ENCODE measurements at places on chromosomes 11 and 22.

DNA sequence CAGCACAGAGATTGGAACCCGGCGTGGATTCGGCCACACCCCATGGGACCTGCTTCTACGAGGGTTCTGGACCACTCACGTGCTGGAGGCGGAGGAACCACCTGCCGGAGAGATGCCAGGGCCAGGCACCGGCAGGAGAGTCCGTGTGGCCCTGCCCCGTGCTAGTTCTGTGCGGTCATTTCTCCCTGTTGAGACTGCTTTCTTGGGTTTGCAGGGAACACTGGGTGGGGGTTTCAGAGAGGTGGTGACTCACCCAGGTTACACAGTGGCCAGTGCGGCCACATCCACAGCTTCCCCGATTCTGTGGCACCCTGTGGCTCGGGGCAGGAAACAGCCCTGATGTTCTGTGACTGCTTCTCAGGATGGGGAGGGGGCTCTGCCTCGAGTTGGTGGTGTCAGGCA lies 3.6 kb upstream of the PHLDA2 start:
- DNase-seq: no peak

GRCh38 chr11:32884770-32885384 lies 7.7 kb upstream of the QSER1 start:
- DNase-seq: no peak

- DNase-seq: no peak
These were observed 7.0 kb upstream of the TM7SF2 start for GRCh38 chr11:65104628-65105027.

- no peak for DNase-seq
These were observed 2.9 kb upstream of the HMBS start for GRCh38 chr11:119081682-119082260.

GRCh38 chr11:6681949-6682348 lies 1.2 kb downstream of the MRPL17 start:
- no peak for DNase-seq

- no peak for DNase-seq
These were observed 36.3 kb upstream of the SORL1 start for GRCh38 chr11:121415856-121416255.

DNA sequence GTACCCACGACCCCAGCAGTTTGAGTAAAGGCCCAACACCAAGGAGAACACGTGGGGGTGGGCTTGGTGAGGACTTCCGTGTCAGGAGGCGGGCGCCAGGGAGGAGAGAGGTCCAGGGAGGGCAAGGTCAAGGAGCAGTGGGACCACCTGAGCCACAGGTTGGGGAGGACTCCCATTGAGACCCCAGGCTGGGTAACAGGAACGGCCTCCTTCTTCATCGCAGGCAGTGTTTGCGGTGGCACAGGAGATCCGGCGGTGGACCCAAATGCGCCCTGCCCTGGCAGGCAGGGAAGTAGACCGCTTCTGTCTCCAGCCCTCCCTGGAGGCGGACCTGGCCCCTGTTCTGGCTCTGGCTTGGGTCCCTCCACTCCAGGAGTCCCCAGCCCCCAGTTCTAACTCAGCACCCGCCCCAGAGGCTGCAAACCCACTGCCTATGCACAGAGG lies 5.9 kb upstream of the TBX1 start:
- no peak for DNase-seq

GRCh38 chr11:27795955-27796861 lies 96.0 kb upstream of the BDNF start:
- peak; percentile 37 for DNase-seq

GRCh38 chr11:78938036-78938435 lies 363.4 kb upstream of the NARS2 start:
- no peak for DNase-seq

DNA sequence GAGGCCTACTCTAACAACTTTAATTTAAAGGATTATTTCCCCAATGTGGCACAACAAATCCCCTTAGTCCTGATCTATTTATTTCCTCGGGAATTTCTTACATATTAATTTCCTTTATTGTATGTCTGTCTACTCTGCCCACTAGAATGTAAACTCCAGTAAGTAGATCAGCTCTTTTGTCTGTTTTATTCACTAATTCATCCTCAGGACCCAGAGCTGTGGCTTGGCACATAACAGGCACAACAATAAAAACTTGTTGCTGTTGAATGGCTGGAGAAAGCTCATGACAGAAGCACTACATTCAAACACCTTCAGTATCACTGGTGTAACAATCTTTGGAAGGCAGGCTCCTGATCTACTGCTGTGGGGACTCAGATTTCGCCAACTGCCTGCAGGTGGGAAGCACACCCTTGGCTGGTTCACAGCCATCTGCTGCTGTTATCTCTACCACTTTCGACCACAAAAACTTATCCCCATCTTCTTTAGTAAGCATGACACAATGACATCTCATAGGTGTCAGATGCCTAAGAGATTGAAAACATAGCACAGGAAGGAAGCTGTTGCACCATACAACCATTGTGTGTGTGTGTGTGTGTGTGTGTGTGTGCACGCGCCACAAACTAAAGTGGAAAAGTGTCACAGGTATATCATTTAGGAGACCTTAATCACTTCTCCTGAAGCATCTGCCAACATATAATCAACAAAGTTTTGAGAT lies 11.9 kb downstream of the HIRA start:
- DNase-seq: no peak

DNA sequence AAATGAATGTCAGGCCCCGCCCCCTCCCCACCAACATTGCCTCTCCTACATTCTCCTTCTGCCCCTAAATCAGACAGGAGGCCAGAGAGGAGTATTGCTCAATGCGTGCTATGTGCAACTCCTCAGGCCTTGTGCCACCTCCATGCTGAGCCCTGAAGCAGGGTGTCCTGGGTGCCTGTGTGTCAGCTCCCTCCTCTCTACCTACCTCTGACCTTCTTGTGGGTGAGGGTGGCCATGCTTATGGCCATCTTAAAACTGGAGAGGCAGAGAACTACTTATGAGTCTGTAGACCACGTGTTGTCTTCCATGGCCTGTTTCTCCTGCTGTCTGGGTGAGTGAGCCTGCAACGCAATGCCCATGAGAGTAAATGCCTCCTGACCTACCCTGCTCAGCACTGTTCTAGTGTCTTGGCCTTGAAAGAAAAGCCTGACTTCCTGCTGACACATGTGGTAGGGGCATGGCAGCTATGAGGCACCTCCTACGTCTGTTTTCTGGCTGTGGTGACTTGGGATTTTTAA lies 10.5 kb downstream of the MCAM start:
- no peak for DNase-seq

DNA sequence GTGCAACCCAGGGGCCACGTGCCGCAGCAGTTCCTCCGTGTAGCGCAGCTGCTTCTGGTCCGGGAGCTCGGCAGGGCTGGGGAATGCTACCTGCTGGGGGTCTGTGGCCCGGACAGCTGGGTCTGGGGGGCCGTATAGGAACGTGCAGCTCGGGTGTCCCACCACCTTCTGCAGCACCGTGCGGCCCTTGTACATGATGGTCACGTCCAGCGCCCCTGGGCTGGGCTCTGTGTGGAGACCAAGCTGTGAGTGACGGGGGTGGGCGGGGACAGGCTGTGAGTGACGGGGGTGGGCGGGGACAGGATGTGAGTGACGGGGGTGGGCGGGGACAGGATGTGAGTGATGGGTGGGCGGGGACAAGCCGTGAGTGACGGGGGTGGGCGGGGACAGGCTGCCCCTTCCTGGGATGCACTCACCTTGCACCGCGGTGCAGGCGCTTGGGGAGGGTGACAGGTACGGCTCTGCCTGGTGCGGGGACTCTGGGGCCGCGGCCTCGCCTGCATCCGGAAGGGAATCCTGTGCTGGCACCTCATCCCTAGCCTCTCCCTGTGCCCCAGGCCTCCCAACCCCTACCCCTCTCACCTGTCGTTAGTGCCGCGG lies 2.3 kb downstream of the IRF7 start:
- peak; percentile 46 for DNase-seq

- DNase-seq: no peak
These were observed 89.7 kb upstream of the PHOX2A start for GRCh38 chr11:72333661-72334060.

GRCh38 chr11:116164843-116165242 lies 607.9 kb downstream of the BUD13 start:
- DNase-seq: no peak

GRCh38 chr11:16367252-16367651 lies 10.9 kb upstream of the SOX6 start:
- DNase-seq: no peak

GRCh38 chr11:85772695-85773094 lies 38.2 kb downstream of the SYTL2 start:
- DNase-seq: no peak
